ENCODE measurements at places on chromosomes 1 and 21.

DNA sequence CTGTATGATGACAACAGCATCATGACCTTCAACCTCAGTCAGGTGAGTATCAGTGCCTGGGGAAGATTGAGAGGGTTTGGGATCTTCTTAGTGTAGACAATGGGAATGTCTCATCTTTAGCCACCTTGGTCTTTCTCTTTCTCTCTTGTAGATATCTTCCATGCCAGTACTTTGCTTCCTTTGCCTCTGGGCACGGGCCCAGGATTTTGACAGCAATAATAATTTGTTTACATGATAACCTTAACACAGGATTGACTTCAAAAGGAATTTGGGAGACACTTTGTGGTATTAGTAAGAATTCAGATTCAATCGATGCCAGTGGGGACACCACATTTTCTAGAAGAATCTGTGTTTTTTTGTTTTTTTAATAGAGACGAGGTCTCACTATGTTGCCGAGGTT is 12.1 kb upstream of the PIGV start:
- no peak for DNase-seq

DNA sequence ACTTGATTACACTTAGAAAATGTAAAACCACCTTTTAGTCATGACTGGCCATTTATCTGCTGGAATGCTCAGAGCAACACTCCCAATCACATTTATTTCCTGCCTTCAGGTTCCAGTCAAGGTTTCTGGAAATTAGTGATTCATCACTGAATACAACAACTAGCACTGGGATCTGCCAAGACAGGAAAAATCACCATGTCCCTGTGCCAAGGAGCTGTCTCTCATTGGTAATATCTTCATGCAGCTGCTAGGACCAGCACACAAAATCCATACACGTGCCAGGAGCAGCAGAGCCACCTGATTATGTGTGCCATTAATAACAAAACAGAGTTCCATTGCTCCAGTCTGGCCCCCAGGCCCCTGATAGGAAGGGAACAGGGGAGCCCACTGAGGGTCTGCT is 194.6 kb downstream of the TNR start:
- peak; percentile 26 for DNase-seq

- DNase-seq = peak; percentile 63
Observed at GRCh38 chr1:19010995-19011844, 54.7 kb upstream of the IFFO2 start.

DNA sequence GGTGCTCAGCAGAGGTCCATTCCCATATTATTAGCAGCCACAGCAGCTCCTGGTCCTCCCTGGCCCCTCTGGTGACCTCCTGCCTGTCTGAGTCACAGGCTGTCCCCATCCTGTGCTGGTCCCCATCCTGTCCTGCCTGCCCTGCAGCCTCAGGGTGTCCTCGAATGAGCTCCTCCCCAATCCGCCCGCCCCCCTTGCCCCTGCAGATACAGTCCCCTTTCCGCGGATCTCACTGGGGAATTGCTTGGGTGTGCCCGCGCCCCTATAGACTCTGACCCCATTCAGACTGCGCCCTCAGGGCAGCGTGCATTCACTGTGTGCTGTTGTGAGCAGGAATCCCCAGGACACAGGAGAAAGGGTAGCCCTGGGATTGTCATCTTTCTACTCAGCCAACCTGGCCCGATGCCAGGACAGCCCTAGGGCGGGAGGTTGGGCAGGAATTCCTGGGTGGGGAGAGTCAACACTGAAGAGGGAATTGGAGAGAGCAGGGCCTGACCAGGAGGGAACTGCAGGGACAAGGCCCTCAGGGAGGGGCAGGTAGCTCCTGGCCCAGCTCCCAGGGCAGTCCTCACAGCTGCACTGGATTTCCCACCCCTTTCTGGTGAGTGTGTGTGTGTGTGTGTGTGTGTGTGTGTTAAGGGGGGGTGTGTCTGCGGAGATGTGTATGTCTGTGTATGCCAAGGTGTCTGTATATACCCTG is 1.1 kb upstream of the GUCA2A start:
- peak; percentile 52 for DNase-seq

DNA sequence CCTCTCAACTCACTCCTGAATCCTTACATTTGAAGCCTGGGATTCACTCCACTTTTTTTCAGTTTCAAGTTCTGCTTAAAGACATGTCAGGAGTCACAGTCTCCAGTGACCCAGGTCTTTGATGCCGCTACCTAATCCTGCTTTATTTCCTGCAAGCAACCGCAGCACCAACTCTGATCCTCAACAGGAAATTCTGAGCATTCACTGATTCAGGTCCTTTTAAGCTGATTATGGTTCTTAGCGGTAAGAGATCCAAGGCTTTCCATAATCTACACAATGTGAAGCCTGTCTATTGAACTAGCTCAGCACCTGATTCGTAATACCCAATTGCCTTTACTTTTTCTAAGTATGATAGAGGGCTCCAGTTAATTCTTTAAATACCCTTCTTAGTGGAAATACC is 43.7 kb upstream of the PIGC start:
- DNase-seq = no peak

- no peak for DNase-seq
Observed at GRCh38 chr1:179251675-179252074, 22.2 kb upstream of the ABL2 start.

GRCh38 chr1:235863699-235864093 is 3.0 kb downstream of the LYST start:
- no peak for DNase-seq

DNA sequence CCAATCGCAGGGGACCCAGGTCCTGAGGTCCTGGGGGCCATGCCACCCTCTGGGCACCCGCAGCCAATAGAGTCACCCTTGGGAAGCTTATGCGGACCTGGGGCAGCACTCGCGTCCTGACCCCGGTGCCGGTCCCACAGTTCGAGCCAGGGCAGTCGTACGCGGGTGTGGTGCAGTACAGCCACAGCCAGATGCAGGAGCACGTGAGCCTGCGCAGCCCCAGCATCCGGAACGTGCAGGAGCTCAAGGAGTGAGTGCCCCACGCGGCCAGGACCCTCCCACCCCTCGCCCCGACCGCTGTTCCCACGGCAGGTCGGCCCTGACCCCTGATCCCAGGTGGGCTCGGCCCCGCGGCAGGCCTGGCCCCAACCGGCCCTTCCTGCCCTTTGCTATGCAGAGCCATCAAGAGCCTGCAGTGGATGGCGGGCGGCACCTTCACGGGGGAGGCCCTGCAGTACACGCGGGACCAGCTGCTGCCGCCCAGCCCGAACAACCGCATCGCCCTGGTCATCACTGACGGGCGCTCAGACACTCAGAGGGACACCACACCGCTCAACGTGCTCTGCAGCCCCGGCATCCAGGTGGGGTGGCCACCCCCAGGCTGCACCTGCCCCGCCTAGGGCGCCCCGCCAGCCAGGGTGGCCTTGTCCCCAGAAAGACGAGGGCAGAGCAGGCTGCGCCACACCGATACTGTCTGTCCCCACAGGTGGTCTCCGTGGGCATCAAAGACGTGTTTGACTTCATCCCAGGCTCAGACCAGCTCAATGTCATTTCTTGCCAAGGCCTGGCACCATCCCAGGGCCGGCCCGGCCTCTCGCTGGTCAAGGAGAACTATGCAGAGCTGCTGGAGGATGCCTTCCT is 20.5 kb downstream of the COL6A1 start:
- DNase-seq = no peak
